Posterior vena cava (tissue), 2 donors: ENCODE measurements at places on chromosomes 13 and 19. TPM values are rescaled to one million over a fixed set of nuclear protein-coding genes. Genes with fewer than 3 reads are reported as not detected.
A peak's percentile ranks its signal among the peaks of the same experiment; 100 is the strongest.

GRCh38 chr19:27746691-27747380, 1466.1 kb downstream of the UQCRFS1 start:
- peak; percentile 78 for DNase-seq

DNA sequence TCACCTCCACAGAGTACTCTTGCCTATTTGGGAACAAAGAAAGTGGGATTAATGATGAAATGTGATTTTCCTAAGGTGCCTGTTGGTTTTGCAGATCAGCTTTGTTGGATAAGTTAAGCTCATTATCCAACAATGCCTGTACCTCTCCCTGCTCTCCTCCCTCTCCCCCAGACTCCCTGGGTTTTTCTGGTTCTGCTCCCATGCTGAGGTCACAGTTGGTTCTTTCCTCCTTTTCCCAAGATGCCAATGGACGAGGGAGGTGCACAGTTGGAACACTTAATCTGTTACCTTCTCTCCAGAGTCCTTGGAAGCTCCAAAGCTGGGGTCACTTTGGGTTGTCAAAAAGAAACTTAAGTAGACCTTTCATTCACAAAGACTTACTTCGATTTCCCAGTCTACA, 1.6 kb downstream of the OXGR1 start:
- DNase-seq: no peak

DNA sequence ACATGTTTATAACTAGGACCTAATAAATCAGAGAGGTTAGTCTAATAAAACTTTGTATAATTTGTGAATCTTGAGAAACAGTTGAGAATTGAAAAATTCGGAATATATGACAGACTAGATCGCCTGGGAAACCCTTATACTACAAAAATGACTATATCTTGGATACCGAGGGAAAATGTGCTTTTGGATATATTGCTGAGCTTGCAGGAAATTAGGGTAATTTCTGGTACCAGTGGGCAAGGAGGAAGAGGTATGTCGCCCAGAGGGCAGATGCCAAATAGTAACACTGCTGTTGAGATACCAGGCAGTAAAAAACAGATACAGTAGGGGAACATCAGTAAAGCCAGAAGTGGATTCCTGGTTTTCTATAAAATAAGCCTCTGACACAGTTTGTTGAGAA, 17.3 kb downstream of the MPHOSPH8 start:
- no peak for DNase-seq

The VSTM2B gene
- total RNA-seq: not detected

The ZGLP1 gene
- 1.1 TPM for total RNA-seq

DNA sequence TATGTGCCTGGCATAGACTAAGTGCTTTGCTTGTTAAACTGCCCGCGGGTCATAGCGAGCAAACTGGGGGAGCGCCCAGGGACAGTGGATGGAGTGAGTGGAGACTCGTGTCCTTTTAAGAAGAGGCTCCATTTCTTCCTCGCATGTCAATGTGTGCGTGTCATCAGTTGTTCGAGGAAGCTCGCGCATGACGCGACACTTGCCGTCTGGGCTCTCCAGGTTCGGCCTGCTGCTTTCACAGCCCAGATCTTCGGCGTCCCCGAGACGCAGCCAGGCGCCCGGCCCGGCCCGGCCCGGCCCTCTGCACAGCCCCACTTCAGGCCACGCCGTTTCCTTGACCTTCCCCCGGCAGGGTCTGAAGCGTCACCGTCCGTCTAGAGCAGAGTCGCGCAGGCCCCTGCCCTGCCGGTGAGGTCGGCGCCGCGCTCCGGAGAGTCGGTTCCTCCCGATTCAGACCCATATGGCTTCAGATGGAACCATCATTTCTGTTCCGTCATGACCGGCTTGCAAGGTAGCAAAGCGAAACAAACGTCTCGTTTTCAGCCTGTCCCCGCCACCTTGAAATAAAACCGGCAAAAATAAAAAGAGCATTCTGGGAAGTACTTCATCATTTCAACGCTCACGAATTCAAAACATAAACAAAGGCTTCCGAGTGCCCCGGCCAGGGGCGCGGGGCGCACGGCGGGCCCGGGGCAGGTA, 599 bp upstream of the ARHGEF7 start:
- peak; percentile 87 for DNase-seq

GRCh38 chr13:93004919-93005318, 221.7 kb upstream of the GPC6 start:
- no peak for DNase-seq
